ENCODE measurements at places on chromosomes 2 and 18.
A peak's percentile ranks its signal among the peaks of the same experiment; 100 is the strongest.

DNA sequence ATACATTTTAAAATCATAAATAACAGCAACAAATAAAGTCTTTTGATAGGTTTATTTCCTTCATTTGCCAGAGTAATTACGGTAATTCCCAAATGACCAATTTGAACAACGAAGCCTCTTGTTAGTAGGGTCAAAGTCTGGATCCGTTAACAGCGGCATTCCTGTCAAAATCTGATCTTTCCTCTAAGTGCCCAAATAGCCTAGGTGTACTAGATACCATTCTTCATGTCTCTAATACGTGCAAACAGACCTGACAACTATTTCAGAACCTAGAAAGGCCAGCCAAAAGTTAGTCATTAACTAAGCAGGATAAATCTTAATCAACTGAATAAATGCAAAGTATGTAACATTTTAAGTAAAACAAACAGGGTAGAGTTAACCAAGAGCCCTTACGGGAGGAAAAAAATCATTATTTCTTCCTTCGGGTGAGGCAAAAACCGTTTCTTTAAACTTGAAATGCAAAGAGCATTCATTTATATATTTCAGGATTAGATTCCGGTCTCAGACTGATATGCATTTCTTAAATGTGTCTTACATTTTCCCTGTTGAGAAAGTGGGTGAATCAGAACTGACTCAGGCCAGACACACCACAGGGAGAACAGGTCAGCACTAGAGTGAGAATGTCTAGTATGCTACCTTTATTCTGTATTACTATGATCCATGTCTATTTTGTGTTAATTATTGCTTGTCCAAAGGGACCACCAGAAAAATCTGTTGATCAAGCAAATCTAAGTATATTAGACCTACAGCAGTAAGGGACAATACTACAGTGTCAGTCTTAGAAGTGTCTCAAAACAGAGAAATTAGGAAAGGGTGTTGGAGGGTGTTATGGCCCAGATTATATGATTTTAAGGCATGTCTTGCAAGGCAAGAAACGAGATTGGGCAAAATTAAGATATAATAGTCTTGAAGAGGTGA, 141.5 kb upstream of the NDUFV2 start:
- DNase-seq = no peak

- DNase-seq = no peak
Measured at GRCh38 chr2:191593622-191594385, 84.1 kb upstream of the NABP1 start.

GRCh38 chr2:178881075-178881474, 73.9 kb upstream of the TTN start:
- DNase-seq = no peak

DNA sequence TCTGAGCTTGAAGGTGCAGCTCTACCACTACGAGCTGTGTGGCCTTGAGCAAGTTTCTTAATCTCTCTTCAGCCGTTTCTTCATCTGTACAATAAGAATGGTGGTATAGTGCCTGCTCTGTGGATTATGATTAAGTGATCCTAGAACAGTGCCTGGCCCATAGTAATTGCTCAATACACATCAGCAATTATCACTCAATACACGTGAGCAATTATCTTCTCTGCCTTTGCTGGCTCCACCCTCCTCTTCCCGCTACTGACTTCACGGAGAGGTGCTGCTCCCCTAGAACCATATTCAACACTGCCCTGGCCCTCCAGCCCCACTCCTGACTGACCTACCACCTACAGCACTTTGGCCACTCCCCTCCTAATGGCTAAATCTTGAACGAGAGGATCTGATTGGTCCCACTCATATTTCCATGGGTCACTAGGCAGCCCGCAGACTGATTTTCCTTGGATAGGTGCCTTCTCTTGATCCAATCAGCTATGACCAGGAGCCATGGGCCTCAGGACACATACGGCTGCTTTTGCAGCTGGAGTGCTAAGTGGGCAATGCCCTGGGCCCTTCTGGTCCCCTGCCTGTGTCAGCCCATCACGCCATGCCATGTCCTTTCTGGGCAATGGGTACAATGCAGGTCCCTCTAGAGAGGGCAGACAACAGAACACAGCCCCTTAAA, 77.5 kb downstream of the STPG4 start:
- no peak for DNase-seq

DNA sequence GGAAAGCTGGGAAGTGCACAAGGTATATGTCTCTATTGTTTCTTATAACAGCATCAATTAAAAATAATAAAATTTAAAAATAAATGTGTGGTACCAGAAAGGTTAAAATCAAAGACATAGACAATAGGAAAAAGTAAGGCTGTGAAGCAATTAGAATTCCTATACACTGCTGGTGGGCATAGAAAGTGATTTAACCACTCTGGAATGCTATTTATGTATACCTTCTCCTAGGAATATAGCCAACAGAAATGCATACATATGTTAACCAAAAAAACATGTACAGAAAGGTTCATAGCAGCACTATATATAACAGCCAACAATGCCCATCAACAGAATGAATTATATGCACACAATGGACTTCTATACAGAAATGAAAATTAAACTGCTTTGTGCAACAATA, 43.0 kb downstream of the WDSUB1 start:
- DNase-seq = no peak

GRCh38 chr2:168679081-168679480, 123.4 kb upstream of the NOSTRIN start:
- no peak for DNase-seq

- DNase-seq = no peak
Measured at GRCh38 chr18:22606563-22607283, 189.0 kb upstream of the CTAGE1 start.

DNA sequence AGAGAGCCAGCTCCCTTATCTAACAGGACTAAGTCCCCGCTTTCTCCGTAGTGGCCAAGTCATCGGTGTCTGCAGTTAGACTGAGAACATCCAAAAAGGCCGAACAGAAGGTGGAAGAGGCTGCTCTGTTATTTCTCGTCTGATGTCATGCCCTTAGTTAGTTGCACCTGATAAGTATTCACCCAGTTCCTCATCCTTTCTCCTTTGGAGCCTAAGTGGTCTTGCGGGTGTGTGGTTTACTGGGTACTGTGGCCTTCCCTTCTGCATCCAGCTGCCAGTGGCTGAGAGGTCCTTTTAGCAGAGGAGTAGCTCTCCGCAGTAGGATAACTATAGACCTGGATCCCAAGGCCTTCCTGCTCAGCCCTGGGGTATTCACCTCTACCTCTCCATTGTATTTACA, 211.6 kb downstream of the BCL2 start:
- DNase-seq = no peak

GRCh38 chr2:174211954-174212353, 36.4 kb downstream of the OLA1 start:
- DNase-seq = no peak

DNA sequence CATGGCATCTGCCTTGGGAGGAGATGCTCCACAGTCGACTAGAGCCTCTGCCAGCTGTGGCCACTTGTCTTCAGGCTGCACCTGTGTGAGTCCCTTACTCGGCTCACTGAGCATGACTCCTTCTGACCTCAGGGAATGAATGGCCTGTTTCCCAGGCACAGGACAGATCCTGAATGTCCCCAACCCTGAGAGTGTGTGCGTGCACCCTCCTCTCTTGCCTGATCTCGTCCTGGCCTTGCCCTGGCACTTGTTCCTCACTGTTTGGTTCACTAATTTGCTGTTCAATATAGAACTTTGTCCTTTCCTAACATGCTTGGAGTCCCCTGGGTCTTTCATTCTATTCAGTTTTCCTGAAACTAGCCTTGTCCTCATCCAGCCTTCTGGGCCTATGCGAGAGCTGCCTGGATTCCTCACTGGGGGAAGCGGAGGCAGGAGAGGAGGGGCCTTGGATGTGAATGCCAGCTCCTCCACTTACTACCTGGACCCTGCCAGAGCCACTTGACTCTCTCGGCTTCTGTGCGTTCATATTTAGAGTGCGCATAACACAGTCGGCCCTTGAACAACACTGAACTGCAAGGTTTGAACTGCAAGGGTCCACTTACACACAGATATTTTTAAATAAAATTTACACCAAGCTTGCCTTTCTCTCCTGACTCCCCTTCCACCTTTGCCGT, 184.8 kb downstream of the ACKR3 start:
- DNase-seq = peak; percentile 4

DNA sequence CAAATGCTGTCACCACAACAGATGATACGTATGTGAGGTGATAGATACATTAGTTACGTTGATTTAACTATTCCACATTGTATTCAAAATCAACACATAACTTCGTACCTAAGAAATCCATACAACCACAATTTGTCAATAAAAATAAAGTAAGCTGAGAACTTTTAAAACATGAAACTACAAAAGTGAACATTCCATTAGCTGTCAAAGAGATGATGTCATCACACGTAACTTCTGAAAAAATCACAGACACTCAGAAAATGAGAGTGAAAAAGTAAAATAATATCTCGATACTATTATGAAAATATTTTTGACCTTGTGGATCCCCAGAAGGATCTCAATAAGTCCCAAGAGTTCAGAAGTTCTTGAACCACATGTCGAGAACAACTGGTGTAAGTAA, 161.6 kb upstream of the GALNT13 start:
- DNase-seq = no peak

DNA sequence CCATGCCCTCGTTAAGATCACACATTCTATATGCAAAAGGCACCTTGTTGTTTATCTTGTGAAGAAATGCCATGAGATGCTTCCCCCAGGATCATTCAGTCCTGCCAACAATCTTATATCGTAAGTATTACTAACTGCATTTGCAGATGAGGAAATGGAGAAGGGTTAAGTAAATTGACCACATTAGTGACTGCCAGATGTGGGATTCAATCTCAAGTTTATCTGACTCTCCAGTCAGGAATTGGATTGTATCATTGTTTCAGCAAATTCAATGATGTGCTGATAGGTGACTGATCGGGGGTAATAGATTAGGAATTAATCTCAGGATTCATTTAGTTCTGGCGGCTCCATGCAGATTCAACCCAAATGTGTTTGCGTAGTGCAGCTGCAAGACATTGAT, 106.2 kb downstream of the CNTNAP5 start:
- DNase-seq = no peak

DNA sequence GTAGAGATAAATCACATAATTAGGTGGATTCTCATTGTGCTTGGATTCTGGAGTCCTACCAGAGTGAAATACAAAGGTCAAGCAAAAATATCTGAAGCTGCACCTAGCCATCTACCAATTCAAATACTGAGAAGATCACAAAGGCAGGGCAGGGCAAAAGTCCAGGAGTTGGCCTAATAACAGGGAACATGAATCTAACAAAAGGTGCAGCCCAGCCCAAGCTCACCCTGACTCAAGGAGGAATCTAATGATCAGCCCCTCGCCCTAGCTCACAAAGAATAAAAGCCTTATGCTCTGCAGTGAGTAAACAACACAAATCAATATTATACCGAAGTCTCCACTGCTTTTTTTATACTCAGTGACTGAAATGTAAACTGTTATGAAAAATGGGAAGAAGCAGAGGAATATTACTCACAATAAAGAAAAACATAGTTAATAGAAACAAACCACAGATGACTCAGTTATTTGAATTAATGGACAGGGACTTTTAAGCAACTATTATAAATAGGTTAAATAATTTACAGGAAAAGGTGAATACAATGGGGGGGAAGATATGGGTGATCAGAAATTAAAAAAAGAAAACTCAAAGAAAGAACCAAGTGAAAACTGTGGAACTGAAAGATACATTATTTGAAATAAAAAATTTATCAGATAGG, 49.5 kb downstream of the ANTXR1 start:
- DNase-seq = no peak

DNA sequence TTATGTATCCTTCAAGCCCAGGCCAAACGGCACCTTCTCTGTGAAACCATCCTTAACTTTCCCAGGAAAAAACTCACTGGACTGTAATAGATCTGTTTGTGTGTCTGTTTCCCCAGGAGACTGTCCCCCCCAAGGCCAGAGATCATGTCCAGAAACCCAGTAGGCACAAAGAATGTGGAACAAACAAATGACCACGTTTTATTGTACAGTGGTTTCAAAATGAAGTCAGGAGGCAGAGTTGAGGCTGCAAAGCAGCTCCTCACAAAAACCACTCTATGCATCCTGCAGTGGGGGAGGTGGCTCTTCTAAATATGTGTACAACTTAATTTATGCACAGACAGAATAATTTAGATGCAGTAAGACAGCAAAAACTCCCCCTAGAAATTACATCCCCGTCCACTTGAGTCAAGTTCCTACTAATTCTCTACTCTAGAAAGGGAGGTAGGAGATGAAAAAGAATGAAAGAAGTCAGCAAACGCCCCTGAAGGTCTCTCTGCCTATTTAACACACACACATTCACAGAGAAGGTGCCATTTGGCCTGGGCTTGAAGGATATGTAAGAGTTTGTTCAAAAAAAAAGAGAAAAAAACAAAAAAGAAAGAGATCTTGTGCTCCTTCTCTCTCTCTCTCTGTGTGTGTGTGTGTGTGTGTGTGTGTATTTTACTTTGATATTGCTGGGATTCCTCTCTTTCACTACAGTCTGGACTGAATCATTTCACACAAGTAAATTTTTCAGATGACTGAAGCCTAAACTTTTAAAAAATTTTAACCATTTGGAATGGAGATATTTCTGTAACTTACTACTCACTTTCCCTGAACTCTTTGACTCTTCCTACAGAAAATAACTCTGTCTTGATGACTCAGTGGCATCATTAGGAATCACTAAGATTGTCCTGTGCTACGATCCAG, 19.5 kb downstream of the BCL2 start:
- DNase-seq = no peak

- no peak for DNase-seq
Measured at GRCh38 chr2:43438858-43439655, 156.8 kb downstream of the THADA start.

DNA sequence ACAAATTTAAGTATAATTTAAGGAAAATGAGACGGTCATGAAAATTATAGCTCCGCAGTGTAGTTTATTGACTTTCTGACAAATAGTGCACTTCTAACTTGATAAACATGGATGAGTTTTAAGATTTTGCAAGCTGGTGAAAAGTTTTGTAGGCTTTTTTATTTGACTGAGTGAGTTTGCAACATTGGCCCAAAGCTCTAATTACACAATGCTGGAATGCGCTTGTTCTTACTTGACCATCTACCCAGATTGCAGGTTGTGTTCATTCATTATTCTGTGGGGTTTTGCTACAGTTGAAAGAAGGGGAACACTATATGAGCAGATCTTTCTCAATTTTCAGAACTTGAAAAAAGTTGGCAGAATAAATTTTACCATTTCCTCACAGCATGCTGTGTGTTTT, 13.5 kb downstream of the SPOPL start:
- no peak for DNase-seq

- DNase-seq = no peak
Measured at GRCh38 chr2:146764301-146764700, 1080.5 kb upstream of the ACVR2A start.

- no peak for DNase-seq
Measured at GRCh38 chr2:95062242-95063085, 37.0 kb downstream of the MAL start.

- no peak for DNase-seq
Measured at GRCh38 chr18:13611142-13611600, 115.2 kb downstream of the FAM210A start.

DNA sequence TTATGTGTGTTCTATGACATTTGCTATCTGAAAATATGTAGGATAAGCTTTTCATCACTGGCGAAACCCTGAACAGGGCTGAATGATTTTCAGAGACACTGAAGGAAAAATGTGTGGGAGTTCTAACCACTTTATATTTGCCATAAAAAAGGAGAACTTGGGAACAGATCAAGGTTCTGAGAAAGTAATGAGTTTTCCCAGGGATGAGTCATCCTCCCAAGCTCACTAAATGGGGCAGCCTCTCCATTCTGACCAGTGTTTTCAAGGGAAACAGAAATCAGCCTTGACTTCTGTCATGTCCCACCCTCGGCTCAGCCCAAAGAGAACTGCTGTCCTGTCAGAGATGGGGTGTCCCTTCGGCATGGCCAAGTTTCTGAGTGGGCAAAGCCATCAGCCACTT, 2109.8 kb upstream of the CELF4 start:
- DNase-seq = no peak
